T follicular helper cell (primary cell): ENCODE measurements at places on chromosomes 2 and 18.

DNA sequence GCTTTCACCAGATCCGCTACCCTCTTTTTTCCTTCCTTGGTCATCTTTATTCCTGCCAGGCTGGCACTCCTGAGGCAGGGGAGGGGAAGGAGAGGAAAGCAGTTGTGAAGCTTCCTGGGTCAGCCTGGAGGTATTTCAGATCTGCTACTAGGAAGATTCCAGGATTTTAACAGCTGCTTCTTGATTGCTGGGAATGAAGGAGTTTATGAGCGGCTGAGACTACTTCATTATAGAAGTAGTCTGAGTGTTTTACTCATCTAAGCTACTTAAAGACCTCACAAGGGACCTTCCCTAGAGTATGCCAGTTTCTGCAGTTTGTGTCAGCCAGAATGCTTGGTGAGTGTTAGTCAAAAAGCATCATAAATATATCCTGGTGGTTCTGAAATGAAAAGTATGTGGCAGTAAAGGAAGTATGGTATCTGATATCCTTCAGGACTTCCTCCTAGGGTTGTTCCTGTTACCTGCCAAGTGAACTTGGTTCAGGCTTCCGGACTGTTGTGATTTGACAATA is 1.9 kb downstream of the TANC1 start:
- no peak for DNase-seq

GRCh38 chr2:219628986-219629901 is 1.8 kb downstream of the SLC4A3 start:
- DNase-seq = no peak

- no peak for DNase-seq
Measured at GRCh38 chr18:13973061-13973575, 57.8 kb upstream of the MC2R start.

DNA sequence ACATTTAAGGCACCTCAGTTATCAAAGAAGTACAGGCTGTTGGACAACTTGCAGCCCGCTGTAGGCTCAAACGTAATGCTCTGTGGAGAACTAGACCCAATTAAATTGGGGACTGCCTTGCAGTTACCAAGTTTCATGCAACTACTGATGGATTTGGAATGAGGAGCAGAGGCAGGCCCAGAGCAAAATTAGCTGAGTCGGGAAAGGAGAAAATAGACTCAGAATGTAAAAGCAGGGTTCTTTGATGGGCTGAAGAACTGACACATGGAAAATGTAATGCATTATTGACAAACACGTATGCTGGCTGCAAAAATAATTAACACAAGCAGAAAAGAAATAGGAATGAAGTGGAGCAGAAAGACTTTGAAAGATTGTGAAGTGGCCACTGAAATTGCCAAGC is 432.7 kb upstream of the HNRNPA3 start:
- DNase-seq = no peak

- DNase-seq = no peak
Measured at GRCh38 chr18:29002747-29003146, 825.8 kb upstream of the CDH2 start.

GRCh38 chr2:72386288-72386687 is 238.6 kb upstream of the CYP26B1 start:
- no peak for DNase-seq
